Mesothelial cell of epicardium (in vitro differentiated cells): ENCODE measurements at places on chromosomes 7 and 10.

- no peak for DNase-seq
These were observed 127.0 kb downstream of the ATE1 start for GRCh38 chr10:121800831-121801230.

- no peak for DNase-seq
These were observed 1165.4 kb downstream of the XPNPEP1 start for GRCh38 chr10:108757946-108758345.

DNA sequence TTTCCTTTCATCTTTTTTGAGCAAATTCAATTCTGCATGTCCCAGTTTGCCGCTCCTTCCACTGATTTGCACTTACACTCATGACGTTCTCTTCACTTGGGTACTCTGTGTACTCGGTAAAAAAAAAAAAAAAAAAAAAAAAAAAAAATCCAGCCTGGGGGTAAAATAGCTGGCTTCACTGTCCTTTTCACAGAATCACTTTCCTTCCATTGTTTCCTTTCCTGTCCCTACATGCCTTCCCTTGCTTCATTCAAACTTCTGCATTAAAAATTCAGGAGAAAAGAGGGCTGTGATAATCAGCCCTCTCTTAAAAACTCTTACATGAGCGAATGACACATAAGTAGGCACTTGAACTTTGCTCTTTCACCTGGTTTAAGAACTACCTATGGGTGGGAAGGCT is 8.7 kb downstream of the ANKRD1 start:
- no peak for DNase-seq

DNA sequence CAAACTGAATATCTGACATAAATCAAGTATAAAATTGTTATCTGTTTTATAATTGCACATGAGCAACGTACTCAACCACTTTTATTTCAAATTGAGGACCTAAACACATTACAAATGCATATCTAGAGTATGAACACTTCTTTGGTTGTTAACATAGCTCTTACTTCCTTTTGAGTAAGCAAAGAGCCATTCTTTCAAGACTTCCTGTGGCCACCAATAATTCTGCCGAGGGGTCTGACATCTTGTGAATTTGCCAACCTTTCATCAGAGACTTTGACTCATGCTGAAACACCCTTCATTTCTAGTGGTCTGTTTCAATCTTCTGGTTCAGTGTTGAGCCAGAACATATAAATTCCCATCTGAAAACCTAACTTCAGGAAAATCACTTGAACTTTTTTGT is 59.4 kb downstream of the CDK14 start:
- no peak for DNase-seq

GRCh38 chr7:50584386-50584785 is 19.2 kb upstream of the DDC start:
- no peak for DNase-seq

GRCh38 chr7:139720705-139721231 is 57.0 kb downstream of the HIPK2 start:
- DNase-seq: no peak

DNA sequence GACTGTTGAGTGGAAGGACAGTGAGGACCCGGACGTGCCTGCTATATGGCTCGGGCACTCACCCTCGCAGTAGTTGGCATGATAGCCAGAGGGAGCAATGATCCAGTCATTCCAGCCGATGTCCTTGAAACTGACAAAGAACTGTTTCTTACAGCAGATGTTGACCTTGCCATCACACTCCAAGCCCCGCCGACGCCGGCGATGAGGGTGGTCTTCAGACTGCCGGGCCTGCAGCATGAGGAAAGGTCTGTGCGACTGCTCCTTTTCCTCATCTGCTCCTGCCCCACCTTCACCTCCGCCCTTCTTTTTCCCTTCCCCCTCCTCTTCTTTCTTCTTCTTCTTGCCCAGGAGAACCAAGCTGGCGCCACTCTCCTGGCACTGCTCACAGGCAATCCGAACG is 13.1 kb downstream of the INHBA start:
- DNase-seq: no peak

- DNase-seq: no peak
These were observed 424.8 kb downstream of the MDFIC start for GRCh38 chr7:115346685-115347084.

- DNase-seq: no peak
These were observed 597.5 kb upstream of the PFKP start for GRCh38 chr10:2469802-2470201.

- DNase-seq: no peak
These were observed 18.0 kb downstream of the SPAG6 start for GRCh38 chr10:22363305-22363704.

DNA sequence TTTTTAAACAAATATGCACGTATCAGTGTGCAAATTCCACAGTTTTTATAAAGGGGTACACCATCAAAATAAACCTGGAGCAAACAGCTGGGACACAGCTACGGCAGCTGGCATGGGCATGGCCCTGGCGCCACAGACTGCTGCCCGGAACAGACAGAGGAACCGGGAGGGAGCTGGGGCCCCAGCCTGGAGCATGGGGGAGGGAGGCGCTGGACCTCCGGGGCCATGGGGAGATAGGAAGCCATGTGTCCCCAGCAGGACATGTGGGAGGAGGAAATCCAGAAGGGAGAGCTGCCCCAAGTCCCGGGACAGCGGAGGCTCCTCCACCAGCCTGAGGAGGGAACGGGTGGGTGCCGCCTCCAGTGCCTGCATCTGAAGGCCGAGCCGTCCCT is 180.1 kb downstream of the MAD1L1 start:
- no peak for DNase-seq

DNA sequence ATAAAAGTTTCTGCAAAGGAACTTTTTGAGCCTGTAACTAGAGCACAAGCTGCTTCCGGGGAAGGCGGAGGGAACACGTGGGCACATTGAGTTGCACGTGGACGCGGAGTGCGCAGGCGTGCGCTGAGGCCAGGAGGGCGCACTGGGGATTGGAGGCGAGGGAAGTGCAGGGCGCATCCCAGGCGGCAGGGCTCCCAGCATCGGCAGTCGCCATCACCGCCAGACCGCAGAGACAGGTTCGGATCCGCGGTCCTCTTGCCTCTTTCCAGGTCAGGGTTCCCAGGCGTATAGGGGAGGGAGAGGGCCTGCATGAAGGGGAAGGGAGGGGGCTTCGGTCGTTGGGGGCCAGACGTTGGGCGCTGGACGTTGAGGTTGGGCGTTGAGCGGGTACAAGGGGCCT is at the start of gene TDRD1:
TDRD1 (plus strand) TSS at position 206 of the 400 bp plus-strand sequence. CDS start 8,479 bp downstream, outside the sequence.
- no peak for DNase-seq

GRCh38 chr10:64277536-64277935 is 756.3 kb downstream of the REEP3 start:
- DNase-seq: no peak

GRCh38 chr7:158975526-158976467 is 119.4 kb downstream of the DYNC2I1 start:
- DNase-seq: no peak

DNA sequence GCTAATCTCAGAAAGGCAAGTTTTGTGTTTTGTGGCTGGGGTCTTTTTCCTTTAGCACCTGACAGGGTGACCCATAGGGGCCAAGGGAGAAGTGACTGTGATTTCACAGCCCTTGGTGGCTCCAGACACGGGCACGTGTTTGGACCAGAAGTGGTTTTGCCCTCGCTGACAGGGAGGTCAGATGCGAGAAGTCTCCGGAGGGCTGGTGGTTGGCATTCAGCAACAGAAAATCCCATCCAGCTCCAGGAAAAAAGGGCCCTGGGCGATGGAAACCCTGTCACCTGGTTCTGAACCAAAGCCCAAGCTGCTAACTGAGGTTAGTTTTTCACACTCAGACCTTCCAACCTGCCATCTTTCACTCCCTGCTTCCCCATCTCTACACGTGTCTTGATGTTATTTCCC is 272.9 kb downstream of the TRIL start:
- no peak for DNase-seq

- no peak for DNase-seq
These were observed 76.6 kb downstream of the HDAC9 start for GRCh38 chr7:18572154-18572553.

DNA sequence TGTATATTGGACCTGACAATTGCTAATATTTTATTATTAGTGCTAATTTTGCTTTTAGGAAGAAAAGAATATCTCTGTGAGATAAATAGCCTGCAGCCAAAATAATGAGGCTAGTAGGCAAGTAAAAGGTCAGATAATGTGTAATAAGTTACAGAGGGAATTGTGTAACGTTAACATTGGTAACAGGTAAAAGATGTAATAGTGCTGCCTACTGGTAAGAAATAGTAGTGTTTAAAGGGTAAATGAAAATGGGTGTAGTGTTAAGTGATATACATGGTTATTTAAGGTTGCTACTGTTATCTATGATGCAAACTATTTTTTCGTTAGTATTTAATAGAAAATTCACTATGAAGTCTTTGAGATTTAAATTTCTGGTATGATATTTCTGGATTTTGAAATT is 9.2 kb upstream of the FOXP2 start:
- no peak for DNase-seq

DNA sequence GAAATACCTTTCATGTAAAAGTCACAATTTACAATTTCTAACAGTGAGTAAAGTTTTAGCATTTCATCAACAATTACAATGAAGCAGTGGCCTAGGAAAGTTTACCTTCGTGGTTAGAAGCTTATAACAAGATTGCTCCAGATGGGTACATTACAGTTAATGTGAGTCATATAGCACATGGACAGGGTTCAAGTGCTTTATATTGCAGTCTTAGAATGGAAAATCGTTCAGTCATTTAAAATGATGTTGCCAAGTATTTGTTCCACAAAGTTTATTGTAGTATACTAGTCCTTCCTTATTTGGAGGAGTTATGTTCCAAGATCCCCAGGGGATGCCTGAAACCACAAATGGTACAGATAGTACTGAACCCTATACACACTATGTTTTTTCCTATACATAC is 174.6 kb upstream of the TARP start:
- no peak for DNase-seq

GRCh38 chr7:15937571-15937970 is 251.1 kb upstream of the MEOX2 start:
- no peak for DNase-seq

- DNase-seq: no peak
These were observed 81.4 kb upstream of the LRGUK start for GRCh38 chr7:134045716-134046115.

GRCh38 chr10:96038476-96039387 is 4.7 kb upstream of the CCNJ start:
- DNase-seq: no peak

- DNase-seq: no peak
These were observed 233.3 kb downstream of the SLC25A13 start for GRCh38 chr7:96088579-96088978.

GRCh38 chr7:97851683-97852082 is 20.5 kb downstream of the ASNS start:
- DNase-seq: no peak

- DNase-seq: no peak
These were observed 58.5 kb downstream of the BEND7 start for GRCh38 chr10:13470270-13470669.

- DNase-seq: no peak
These were observed 59.1 kb downstream of the CDC123 start for GRCh38 chr10:12255048-12255447.

DNA sequence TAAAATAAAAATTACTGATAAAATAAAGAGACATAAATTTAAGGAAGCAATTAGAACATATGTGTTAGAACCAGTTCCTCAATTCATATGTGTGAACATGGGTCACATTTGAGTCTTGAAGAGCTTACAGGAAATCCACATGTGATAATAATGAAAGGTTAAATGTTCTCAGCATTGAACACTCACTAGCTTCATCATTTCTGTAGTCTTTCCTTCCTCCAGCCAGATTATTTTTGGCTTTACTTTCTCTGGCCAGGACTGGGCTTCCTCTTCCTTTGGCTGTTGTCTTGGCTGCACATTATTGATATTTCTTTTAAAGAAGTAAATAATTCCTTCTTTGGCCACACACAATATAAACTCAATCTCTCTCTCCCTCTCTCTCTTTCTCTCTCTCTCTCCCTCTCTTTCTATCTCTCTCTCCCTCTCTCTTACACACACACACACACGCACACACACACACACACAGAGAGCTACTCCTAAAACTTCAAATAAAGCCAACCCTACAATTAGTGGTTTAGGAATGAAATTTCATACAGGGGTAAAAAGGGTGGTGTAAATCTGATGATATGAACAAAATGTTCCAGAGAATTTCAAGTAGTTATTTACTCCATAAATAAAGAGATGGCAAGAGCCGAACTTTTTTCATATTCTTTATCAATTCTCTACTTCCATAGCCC is 171.2 kb downstream of the REEP3 start:
- no peak for DNase-seq
